HFFc6 (cell line): ENCODE measurements at places on chromosomes 4 and X. TPM values are rescaled to one million over a fixed set of nuclear protein-coding genes. Genes with fewer than 3 reads are reported as not detected.

RAI2 gene
- not detected in 3 replicates for total RNA-seq

GYG2 gene
- total RNA-seq = 0.29 TPM in 1 of 3 replicates, not detected in the others

DNA sequence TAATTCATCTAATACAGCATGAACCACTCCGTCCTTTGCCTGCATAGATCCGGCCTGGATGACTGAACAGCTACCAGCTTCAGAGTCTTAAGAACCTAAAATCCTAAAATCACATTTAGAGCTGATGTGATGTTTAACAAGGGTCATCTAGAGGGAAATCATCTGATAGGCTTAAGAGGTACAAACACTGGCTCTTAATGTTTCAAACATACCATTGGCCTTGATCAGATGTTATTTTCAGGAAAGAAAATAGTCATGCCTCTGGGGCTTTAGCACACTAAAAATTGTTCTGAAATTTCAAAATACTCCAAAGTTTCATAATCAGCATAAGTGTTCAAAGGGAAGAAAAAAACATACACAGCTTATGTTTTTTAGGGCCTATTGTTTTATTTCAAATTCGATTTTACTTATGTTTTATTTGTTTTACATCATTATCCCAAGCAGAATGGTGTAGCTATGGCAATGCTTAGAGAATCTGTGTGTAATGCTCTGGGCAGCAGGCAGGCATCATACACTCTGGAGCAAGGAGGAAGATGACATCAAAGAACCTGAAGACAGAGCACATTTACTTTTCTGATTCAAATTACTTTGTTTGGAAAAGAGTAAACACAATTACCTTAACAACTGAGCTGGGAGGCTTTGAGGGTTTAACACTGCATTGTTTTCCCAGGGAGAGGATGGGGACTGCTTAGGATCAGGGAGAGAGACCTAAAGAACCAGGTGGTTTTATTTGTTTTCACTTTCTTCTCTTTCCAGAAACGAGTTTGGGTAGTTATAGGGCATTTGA lies 25.3 kb upstream of the LEF1 start:
- no peak for DNase-seq

- DNase-seq = no peak
These were observed 42.8 kb upstream of the TRIM2 start for GRCh38 chr4:153161226-153161963.

DNA sequence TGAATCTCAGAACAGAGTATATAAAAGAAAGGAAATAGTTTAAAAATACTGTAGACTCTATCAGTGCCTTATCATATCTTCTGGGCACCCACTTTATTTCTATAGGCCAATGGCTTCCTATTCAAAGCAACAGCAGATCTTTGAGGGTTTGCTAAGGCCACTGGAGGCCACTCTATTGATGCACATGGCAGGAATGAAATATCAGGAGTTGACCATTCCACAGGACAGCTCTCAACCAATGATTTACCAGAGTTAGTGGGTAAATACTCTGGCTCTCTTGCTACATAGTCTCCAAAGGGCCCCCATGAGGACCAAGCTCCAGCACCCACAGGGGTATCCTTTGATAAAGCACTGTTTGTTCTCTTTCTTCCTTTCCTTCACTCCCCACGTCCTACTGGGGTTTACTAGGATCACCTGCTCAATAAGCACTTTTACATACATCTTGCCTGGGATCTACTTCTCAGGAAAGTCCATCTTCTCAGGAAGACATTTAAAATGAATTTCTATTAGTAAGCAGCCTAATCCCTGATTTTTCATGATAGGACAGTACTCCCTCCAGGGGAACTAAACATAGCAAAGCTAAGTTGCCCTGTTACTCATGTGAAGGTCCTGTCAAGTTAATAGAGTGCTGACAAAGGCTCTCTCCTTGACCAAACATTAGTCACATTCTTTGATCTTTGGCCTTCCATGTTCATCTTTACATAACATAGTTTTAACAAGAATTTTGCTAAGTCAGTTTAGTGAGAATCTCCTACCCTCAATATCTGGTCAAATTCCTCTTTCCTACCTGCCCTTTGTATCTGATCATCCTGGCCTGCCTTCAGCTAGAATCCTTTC lies 459.7 kb downstream of the GRXCR1 start:
- no peak for DNase-seq
